NCI-H1105 treated with DMSO at 0.1 percent for 48 hours (cell line): ENCODE measurements at places on chromosomes 16 and 17.

- DNase-seq, result peak; percentile 6
Measured at GRCh38 chr16:84851192-84852127, 31.7 kb downstream of the CRISPLD2 start.

DNA sequence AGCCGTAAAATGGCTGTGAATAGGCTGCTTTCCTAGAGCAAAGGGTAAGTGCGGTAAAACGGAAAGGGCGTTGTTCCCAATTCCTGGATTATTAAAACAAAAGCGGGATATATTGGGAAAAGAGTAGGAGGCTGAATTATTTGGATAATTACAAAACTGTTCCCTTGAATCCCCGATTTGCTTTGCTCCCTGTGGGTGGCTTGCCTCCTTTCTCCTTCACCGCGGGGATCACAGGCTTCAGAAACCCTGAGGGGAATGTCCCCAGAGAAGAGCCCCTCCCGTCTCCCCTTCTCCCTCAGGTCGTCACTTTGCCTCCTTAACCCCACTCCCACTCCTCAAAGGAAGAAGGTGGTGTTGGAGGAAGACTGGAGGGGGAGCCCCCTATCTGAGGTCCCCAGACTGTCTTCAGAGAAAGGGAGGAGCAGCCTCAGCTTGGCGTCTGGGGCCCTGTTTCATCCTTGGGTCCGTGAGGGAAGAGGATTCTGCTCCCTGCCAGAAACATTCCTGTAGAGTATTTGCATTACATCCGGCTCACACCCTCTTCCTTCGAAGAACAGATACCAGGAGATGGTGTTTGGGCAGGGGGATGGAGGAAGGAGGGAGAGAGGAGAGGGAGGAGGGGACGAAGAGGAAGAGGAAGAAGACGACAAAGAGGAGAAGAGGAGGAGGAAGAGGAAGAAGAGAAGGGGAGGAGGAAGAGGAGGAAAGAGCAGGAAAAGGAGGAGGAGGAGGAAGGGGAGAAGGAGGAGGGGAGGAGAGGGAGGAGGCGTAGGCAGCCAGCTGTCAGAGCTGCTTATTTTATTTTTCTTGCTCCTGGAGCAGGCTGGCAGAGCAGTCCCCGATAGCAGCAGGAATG, 31.8 kb downstream of the MRM1 start:
- DNase-seq, result no peak

DNA sequence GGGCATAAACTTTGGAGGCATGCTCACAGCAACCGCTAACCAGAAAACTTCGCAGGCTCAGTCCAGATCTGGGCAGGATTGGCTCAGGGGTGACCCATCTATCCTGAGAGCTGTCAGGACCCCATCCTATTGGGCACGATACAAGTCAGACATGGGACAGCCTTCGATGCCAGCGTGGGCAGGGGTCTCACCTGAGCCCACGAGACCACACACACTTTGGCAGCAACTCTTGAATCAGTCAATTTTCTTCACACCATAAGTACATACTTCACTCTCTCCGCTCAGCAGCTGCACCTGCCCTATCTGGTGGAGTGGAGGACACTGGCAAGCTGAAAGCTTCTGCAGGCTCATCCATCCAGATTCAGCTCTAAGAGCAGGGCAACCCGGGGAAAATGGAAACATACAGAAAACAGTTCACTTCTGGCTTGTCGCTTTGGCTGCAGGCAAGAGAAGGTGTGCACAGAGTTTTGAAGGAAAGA, 48.3 kb downstream of the ZFHX3 start:
- peak; percentile 23 for DNase-seq

- DNase-seq, result no peak
Measured at GRCh38 chr16:11990702-11991390, 14.3 kb downstream of the SNX29 start.

GRCh38 chr17:8327303-8327649, 12.4 kb upstream of the ODF4 start:
- DNase-seq, result no peak

- no peak for DNase-seq
Measured at GRCh38 chr16:11550791-11551498, 35.8 kb downstream of the LITAF start.

DNA sequence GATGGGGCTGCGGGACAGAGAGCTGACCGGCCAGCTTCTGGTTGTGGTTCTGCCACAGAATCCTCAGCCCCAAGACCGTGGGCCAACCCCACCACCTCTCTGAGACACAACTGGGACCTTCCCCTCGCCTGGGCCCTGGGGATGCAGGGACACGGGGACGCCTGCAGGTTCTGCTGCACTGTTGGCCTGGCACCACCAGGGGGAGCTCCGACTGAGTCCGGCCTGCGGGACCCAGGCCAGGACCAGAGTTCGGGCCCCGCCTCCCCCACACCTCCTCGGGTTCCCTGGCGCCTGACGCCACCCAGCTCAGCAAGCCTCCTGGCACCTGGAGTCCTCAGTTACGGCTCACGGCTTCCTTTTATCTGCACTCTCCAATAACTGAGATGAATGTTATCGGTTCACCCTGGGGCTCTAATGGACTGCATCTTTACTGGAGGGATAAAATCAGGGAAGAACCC, 27.3 kb downstream of the TBC1D16 start:
- DNase-seq, result peak; percentile 87

DNA sequence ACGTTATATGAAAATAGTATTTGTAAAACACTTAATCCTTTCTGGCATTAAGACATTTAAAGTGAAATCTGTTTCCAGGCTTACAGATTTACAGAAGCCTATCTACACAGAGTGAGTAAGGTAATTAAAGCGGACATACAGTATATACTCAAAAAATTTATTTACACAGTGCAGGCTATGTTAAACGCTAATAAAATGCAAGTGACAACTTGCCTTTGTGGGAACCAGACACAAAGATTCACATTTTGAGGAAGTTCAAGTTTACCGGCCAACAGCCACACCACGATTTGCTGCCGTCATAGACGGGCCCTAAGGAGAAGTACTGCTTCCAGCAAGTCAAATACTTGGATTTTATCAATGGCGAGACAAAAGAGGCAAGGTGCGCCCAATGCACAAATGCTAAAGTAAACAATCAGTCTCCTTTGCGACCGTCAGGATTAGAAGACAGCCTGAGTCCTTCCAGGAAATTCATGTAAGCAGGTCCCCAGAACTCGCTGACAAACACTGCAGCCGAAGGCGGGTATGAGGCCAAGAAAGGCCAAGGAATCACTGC, 801 bp downstream of the VPS35 start:
- DNase-seq, result no peak

GRCh38 chr17:44969144-44969780, 1.2 kb upstream of the C1QL1 start:
- no peak for DNase-seq

DNA sequence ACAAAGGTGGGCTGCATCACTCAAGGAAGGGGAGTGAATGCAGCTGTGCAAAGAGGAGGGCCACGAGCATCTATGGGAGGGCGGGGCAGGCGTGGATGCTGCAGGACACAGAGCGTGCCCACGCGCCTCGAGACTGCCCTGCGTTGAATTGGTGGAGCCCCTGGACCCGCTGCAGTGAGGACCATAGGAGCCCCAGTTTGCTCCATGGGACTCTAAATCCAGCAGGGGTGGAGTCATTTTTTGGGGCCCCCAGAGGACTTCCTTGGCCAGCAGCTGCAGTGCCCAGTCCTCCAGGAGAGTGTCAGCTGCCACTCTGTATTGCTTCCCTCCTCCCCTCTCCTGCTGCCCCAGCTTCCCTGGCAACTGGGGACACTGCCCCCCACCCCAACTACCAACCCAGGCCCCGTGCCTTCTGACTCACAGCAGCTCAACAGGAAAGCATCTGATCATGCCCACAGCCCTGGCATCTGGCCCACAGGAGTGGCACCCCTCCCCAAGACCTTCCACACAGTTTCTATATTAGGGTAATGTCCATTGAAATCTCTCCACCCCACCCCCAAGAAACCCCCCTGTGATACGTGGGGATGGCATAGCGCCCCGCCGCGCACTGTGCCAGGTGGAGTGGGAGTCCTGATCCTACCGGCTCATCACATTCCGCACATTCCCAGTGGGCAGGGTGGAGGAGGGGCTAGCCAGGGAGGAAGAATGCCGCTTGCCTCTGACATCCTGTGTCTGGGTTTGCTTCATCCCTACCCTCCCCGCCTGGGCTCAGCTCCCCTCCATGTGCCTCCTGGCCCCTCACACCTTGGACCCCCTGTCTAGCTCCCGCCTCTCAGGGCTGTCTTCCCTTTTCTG, 27.8 kb upstream of the ITGA3 start:
- DNase-seq, result no peak

DNA sequence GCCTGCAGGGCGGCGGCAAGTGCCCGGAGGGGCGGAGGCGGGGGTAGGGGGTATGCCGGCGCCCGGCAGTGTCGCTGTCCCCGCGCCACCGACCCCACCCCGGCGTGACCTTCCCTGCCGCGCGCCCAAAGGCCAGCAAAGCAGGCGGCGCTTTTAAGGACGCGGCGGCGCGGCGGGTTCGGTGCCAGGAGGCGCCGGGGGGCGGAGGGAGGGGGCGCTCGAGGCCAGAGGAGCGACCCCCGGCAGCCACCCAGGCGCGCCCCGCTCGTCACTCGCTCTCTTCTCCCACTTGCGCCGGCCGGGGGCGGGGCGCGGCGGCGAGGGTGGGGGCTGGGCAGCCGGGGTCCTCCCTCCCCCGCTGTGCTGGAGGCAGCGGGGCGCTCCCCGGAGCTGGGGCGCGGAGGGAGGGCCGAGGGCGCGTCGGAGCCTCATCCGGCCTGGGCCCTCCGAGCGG, 8.6 kb upstream of the BAHCC1 start:
- peak; percentile 39 for DNase-seq

- DNase-seq, result no peak
Measured at GRCh38 chr17:33647956-33648355, 354.9 kb upstream of the ASIC2 start.

GRCh38 chr17:16250635-16251034, 33.6 kb downstream of the PIGL start:
- DNase-seq, result no peak

GRCh38 chr16:77825196-77825595, 36.8 kb downstream of the VAT1L start:
- DNase-seq, result no peak

- peak; percentile 42 for DNase-seq
Measured at GRCh38 chr17:50719924-50720794, 756 bp downstream of the LUC7L3 start.

DNA sequence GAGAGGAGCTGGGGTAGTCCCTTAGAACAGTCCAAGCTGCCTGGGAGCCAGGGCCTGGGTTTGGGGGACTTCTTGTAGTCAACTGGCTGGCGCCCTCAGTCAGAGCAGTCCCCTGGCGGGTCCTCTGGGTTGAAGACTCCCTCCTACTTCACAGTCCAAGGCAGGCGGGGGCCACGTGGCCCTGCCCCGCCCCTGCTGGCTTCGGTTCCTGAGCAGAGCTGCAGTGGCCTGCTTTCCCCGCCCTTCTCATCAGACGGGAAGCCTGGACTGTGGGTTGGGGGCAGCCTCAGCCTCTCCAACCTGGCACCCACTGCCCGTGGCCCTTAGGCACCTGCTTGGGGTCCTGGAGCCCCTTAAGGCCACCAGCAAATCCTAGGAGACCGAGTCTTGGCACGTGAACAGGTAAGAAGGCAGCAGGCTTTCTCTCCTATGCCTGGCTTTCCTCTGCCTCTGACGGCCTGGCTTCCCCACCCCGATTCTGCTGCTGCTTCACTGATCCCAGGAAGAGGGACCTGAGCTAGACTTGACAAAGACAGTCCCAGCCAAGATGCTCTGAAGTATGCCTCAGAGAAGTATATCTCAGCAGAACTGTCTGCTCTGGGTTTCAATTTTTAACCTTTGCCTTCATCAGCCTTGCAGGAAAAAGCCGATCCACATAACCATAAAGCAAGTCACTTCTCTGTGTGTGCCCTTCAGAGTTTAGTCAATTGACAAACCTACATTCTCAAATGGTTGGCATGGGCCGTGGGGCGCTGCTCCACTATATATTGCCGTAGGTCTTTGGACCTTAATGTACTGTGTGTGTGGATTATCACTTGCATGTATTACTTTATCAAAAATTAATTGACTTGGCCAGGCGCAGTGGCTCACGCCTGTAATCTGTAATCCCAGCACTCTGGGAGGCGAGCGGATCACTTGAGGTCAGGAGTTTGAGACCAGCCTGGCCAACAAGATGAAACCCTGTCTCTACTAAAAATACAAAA, 56.3 kb downstream of the SF3B3 start:
- no peak for DNase-seq

DNA sequence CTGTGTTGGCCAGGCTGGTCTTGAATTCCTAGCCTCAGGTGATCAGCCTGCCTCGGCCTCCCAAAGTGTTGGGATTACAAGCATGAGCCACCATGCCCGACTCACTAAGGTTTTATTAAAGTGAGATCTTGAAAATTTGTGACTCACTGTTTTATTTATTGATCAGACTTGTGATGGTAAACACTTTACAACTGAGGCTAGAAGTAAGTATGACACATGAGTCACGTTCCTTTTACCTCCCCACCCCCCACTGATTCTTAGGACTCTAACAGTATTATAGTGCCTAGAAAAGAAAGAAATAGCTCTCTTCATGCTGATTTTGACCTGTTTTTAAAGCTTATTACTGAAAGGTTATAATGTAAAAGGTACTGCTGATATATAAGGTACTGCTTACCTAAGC, 160.6 kb downstream of the TANC2 start:
- DNase-seq, result no peak

DNA sequence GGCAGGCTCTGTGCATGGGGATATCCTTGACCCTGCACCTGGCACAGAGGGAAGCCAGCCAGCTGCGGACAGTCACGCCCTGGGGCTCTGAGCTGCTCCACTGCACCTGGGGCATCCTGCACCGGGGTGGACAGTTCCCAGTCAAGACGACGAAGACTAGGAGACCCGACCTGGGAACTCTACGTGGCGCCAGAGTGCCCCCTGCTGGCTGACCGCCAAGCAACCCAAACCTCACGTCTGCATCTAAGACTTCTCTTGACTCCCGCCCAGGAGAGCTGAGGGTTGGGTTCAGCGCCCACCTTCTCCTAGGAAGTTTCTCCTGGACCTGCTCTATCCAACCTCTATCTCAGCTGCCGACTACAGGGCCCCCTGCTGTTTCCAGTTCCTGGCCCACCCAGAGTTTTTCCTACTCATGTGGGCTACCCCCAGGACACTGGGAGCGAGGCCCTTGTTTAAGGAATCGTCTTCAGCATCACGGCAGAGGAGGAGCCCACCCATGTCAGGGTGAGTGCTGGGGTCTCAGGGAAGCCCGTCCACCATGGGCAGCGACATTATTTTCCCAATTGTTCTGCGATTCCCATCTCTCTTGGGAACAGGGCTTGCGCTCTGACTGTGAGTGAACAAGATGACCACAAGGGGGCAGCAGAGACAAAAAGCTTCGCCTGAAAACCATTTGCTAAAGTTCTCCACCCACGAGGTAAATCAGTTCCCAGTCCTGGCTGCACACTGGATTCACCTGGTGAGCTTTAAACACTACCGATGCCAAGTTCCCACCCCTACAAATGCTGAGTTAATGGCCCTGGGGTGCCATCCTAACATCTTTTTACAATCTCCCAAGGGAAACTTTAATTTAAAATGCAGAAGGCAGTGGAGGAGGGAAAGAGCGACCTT, 29.3 kb downstream of the TLE7 start:
- DNase-seq, result peak; percentile 52

- DNase-seq, result no peak
Measured at GRCh38 chr17:45747911-45748310, 36.2 kb upstream of the CRHR1 start.

GRCh38 chr16:1081734-1082265, 9.3 kb downstream of the SSTR5 start:
- DNase-seq, result no peak
